Peyer's patch (tissue), 4 donors: ENCODE measurements at places on chromosomes 3 and 15. TPM values are rescaled to one million over a fixed set of nuclear protein-coding genes. Genes with fewer than 3 reads are reported as not detected.

GRCh38 chr15:22966321-22967083 is 13.7 kb downstream of the CYFIP1 start:
- no peaks in the 10 kb centered on the region for H3K36me3 ChIP-seq
- H3K4me1 ChIP-seq = peaks cover 11% of the 10 kb centered on the region
- peak; percentile 22 for DNase-seq
- H3K27ac ChIP-seq = no peak overlapping the region
- no peak overlapping the region for H3K4me3 ChIP-seq
- H3K27me3 ChIP-seq = no peaks in the 10 kb centered on the region

DNA sequence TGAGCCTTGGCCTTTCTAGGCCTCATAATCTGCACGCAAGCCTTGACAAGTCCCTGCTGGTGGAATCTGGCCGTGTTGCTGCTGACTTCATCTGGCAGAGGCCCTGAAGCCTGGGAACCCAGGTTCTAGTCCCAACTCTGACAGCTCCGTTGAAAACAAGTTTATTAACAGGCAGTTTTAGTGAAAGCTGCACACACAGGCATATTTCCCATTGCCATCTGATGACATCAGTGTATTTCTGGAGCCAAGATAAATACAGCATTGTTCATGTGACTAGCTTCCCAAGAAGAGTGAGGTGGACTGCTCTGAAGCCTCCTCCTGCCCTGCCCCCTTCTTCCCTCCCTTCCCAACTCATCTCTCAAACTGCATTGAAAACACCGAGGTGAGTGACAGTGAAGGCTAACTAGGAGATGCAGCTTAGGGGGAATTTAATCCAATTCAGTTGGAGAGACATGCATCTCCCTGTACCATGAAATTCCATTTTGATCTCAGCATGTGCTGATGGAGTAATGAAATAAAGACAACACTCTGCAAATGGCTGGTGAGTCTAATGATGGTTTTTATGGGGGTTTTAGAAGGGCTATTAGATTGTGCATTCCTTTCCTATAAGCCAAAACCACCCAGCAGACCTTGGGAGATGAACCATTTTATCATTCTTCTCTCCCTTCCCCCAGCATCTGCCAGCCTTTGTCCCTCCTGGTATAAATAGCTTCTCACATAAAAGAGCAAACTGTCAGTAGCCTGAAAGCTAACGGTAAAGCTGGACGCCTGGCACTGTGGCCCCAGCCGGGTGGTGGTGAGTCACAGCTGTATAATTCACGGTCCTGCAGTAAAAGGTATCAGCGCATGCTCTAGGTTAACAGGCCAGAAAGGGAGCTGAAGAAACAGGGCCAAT is 38.0 kb downstream of the PRICKLE2 start:
- DNase-seq = no peak
- no peaks in the 10 kb centered on the region for H3K36me3 ChIP-seq
- H3K4me1 ChIP-seq = no peaks in the 10 kb centered on the region
- H3K4me3 ChIP-seq = no peak overlapping the region
- peak overlapping the region; percentile 44 for H3K27ac ChIP-seq

- H3K27me3 ChIP-seq = no peaks in the 10 kb centered on the region
- no peak for DNase-seq
- no peaks in the 10 kb centered on the region for H3K36me3 ChIP-seq
Measured at GRCh38 chr15:101451266-101451799, 38.2 kb downstream of the PCSK6 start.

GRCh38 chr3:53815067-53815466 is 31.2 kb downstream of the CHDH start:
- no peak overlapping the region for H3K27ac ChIP-seq
- H3K27me3 ChIP-seq = no peaks in the 10 kb centered on the region
- no peak for DNase-seq
- H3K4me3 ChIP-seq = no peak overlapping the region
- no peaks in the 10 kb centered on the region for H3K4me1 ChIP-seq

GRCh38 chr3:186466391-186466974 is 77.7 kb downstream of the CRYGS start:
- no peak for DNase-seq
- H3K36me3 ChIP-seq = no peaks in the 10 kb centered on the region
- H3K4me1 ChIP-seq = no peaks in the 10 kb centered on the region
- no peak overlapping the region for H3K4me3 ChIP-seq

DNA sequence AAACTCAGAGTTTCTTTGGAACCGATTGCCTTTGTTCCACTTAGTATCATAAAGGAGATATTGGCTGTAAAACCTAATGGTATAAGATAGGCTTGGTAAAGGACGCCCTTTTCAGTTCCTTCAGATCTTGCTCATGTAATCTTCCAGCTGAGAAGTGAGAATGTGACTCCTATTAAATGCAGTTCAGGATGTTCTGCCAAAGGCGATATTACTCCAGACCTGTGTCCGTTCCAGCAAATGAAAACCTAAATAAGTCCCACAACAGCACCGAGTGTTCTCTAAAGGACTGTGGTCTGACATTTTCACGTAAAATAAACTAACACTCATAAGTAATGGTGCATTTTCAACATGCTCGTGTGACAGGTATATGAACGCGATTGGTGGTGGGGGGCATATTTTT is 276.2 kb downstream of the FEZF2 start:
- no peak for DNase-seq
- H3K4me3 ChIP-seq = no peak overlapping the region
- H3K4me1 ChIP-seq = no peaks in the 10 kb centered on the region

- H3K27me3 ChIP-seq = no peaks in the 10 kb centered on the region
- H3K27ac ChIP-seq = no peak overlapping the region
- no peaks in the 10 kb centered on the region for H3K4me1 ChIP-seq
- no peak for DNase-seq
Measured at GRCh38 chr3:58043933-58044332, 35.7 kb downstream of the FLNB start.

DNA sequence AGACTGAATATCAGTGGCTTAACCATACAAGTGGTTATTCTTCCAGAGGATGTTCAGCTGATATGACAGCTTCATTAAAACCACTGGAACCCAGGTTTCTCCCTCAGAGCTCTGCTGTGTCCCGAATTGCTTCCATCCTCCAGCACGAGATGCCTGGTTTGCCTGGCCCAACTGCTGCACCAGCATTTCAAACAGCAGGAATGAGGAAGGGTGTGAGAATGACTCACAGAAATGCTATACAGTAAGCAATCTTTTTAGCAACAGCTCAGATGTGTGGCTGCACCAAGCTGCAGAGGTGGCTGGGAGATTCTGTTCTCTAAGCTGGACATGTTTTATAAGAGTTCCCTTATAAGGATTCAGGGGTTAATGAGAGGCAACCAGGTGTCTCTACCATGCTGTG is 271.0 kb downstream of the GABRG3 start:
- H3K27me3 ChIP-seq = no peaks in the 10 kb centered on the region
- H3K4me1 ChIP-seq = no peaks in the 10 kb centered on the region
- no peak overlapping the region for H3K27ac ChIP-seq
- H3K36me3 ChIP-seq = no peaks in the 10 kb centered on the region
- no peak for DNase-seq

DNA sequence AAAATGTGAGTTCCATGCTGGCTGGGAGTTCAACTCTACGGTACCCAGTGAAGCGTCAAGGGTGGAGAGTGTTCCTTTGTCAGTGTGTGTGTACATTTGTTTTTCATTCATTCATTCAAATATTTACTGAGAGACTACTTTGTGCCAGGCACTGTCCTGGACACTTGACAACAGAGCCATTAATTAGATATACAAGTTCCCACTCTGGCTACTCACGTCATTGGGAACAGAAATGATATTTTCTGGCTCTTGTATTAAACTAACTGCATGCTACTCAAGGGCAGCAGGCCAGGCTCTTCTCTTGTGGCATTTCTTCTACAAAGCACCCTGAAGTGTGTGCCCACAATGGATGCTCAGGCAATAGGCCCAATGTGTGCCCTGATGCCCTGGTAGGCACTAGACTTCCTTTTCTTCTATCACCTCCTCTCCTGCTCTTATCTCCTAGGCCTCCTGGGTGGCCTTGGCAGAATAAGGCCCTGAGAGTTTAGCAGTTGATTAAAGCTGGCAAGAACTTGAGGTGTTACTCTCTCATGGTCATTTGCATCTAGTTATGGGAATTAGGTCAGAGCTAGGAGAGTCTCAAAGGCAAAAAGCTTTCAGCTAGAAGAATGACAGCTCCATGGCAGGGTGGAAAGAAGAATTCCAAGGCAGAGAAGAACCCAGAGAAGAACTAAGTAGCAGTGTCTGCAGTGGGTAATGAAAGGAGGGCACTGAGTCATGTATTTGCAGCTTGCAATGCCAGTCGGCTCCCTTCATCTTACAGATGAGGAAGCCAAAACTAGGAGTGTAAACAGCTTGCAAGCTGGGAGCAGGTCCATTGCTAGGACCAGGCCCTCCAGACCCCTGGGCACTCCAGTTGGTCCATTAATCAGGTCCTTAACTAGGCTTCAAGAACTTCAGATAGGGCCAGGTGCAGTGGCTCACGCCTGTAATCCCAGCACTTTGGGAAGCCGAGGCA is 14.0 kb upstream of the SMAD3 start:
- H3K27me3 ChIP-seq = no peaks in the 10 kb centered on the region
- no peak for DNase-seq
- peaks cover 35% of the 10 kb centered on the region for H3K4me1 ChIP-seq
- H3K27ac ChIP-seq = peak overlapping the region; percentile 97
- no peaks in the 10 kb centered on the region for H3K36me3 ChIP-seq
- no peak overlapping the region for H3K4me3 ChIP-seq

DNA sequence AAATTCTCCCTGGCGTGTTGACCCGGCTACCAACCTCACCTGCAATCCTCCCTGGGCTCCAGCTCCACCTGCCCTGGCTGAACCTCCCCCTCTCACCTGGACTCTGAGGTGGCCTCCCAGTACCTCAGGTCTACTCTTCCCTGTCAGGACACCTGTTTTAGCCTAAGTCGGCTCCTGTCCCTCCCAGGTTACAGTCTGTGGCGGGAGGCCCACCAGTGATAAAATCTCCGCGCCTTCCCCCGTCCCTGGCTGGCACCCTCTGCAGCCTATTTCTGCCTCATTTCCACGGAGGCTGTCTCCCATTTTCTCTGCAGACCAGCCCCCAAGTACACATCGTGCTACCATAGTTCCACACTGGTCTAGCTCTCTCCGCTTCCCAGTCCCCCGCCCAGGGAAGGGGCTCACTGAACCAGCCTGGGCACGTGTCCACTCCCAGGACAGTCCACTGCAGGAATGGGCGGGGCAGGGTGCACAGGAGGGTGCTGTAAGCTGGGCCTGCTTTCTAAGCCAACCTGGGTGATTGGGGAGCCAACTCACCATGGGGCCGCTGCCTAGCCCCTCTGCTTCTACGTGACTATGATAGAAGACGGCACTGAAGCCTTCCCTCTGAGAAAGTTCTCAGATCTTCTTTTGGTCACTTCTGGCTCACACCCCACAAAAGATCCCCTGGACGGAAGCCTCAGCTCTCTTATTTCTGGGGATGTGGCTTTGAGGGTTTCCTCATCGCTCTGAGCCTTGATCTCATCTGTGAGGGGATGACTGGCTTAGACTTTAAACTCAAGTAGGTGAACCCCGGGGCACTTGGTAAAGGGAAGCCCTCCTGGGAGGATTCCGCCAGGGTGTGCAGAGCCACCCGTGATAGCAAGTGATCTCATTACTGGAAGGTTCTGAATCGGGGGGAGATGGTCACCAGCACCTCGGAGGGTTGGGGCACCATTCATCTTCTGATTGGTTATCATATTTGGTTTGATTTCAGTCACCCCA is 96.6 kb downstream of the NSMCE3 start:
- H3K27me3 ChIP-seq = no peaks in the 10 kb centered on the region
- no peaks in the 10 kb centered on the region for H3K36me3 ChIP-seq
- H3K27ac ChIP-seq = no peak overlapping the region
- no peak overlapping the region for H3K4me3 ChIP-seq
- no peak for DNase-seq

RTP4 gene
- 12.4 TPM for total RNA-seq

PCSK6 gene
- 14.9 TPM for total RNA-seq

SNRK gene
- 55.1 TPM for total RNA-seq

TMEM266 gene
- total RNA-seq = not detected

TRA2B gene
- 135 TPM for total RNA-seq

DAPK2 gene
- 64.6 TPM for total RNA-seq
